ENCODE measurements at places on chromosomes 6 and 20.

GRCh38 chr6:29439006-29439405 is at the start of gene OR10C1:
Gene OR10C1, plus strand, starts transcription at chr6:29439306. Its CDS starts 710 bp downstream, at chr6:29440016.
- DNase-seq: no peak

GRCh38 chr6:165487950-165488349 is 175.1 kb downstream of the PDE10A start:
- DNase-seq: no peak

- no peak for DNase-seq
Measured at GRCh38 chr6:97816526-97816925, 533.5 kb upstream of the MMS22L start.

- DNase-seq: no peak
Measured at GRCh38 chr20:37257988-37258387, 3.6 kb downstream of the GHRH start.

DNA sequence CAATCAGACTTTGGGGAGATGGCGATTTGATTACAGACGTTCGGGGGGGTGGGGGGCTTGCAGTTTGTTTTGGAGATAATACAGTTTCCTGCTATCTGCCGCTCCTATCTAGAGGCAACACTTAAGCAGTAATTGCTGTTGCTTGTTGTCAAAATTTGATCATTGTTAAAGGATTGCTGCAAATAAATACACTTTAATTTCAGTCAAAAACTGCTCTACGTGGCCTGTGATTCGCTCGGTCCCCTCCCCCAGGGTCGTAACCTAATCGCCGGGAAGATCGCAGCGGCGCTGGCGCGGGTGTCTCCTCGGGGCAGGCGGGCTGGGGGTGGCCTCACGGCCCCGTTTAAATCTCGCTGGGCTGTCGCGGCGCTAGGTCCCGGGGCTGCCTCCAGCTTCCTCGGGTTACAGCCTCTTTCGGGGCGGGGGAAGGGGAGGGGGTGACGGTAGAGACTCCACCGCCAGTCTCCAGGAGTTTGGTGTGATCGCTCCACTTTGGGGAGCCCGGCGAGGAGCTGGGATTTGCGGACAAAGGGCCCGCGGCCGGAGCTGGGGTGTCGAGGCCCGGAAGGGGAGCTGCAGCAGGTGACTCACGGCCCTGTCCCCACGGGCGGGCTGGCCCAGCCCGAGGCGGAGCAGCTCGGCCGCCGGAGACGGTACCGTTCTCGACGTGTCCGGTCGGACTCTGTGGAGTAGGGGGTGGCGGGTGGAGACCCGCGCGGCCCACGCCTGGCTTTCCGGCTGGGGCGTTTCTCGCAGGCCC is 4.2 kb downstream of the FOXC1 start:
- DNase-seq: no peak

- DNase-seq: no peak
Measured at GRCh38 chr6:137767911-137768690, 99.0 kb upstream of the TNFAIP3 start.

DNA sequence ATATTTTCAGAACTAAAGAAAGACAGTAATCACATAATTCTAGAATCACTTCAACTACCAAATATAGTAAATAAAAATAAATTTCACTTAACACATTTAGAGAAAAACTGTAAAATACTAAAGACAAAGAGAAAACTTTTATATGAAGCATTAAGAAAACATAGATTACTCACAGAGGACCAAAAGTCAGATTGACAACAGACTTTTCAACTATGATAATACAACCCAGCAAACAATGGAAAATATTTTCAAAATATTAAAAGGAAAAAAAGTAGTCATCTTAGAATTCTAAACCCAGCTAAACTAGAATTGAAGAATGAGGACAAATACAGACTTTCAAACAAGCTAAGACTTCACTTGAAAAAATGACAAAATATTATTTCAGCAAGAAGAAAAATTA is 164.8 kb upstream of the ARID1B start:
- no peak for DNase-seq

DNA sequence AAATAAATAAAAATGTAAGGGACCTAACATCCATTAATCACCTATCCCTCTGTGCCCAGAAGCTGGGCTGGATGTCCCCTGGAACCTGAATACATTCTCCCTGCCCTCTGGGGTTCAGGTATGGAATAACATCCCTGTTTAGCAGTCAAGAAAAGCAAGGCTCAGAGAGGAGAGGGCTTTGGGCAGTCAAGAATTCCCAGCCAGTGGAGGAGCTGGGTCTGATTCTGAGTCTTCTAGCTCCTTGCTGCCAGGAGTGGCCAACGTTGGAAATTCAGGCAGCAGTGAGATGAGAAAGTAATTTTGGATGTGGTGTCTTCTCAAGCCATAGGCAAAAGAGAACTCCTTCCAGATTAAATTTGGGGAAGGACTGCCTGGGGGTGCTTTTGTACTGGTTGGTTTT is 42.6 kb upstream of the ZNFX1 start:
- no peak for DNase-seq

- no peak for DNase-seq
Measured at GRCh38 chr6:33297406-33297955, 1.3 kb downstream of the RGL2 start.

Measured in stimulated activated CD4-positive, alpha-beta T cell treated with anti-CD3 and anti-CD28 coated beads, TNF-alpha, amount 100 ng/mL, for 48 hours (primary cell).